ENCODE measurements at places on chromosomes 7 and 10.
A peak's percentile ranks its signal among the peaks of the same experiment; 100 is the strongest.

DNA sequence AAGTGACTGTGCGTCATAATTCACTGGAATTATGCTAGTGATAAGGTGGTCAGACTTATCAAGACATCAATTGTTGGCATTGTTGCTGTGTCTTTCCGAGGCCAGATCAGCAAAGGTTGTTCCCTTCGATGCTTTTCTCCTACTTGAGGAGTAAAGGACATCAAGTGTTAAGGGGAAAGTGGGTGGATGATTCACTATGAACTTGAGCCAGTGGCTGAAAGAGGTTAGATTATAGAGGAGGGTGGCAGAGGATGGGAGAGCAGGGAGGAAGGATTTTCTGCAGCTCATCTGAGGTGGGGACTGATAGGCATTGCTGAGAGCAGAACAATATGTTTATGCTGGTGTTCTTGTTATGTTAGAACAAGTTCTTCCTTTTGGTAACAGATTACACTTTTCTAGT lies 131.4 kb upstream of the AGR3 start:
- no peak for DNase-seq

- peak; percentile 6 for DNase-seq
Observed at GRCh38 chr10:31584098-31584631, 265.1 kb downstream of the ZEB1 start.

- DNase-seq: no peak
Observed at GRCh38 chr7:147639751-147640150, 950.8 kb upstream of the C7orf33 start.

- DNase-seq: no peak
Observed at GRCh38 chr7:70797109-70797514, 334.8 kb upstream of the GALNT17 start.

DNA sequence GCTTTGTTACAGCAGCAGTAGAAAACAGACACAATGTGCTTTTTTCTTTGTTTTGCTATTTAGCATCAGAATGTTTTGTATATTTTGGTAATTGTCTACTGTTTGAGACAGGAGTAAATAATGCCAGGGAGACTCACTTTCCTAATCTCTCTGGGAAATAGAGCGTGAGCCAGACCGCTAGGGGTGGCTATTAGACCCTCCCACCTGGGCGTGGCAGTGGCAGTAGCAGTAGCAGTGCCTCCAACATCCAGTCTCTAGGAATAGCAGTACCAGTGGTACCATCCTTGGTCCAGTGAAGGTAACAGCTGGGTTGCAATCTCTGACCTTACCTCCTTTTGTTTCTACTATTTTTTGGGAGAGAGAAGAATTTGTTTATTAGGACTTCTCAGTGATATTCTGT lies 165.7 kb upstream of the MAGI2 start:
- DNase-seq: no peak

DNA sequence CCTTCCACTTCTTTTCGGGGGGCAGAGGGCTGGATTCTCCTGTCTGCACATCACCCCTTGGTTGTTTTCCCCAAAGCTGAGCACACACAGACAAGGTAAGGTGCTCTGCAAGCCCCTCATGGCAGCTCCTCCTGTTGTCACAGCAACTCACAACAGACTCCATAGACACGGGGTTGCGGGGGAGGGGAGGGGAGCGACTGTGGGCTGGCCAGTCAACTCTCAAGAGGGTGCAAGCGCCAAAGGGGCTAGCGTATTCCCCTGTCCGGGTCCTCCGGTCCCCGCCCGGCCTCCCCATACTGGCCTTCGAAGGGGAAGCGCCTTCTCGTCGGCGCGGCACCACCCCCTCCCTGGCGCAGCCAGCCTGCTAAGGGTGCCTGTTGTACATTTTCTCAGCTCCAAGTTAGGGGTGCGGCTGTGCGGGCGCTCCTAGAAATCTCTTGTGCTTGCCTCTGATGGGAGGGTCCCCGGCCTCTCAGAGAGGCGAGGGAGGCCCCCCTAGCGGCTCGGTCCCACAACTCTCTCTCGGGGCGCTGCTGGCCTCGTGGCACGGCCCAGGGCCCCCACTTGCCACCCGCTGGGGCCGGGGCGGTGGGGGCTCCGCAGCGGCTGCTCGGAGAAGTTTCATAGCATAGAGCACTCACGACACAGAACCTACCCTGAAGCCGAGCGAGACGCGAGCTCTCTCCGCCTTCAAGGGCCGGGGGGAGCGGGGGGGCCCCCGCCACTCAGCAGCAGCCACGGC lies 498 bp downstream of the RHOBTB1 start:
- DNase-seq: peak; percentile 74

- DNase-seq: no peak
Observed at GRCh38 chr10:51956822-51957221, 257.4 kb upstream of the CSTF2T start.

GRCh38 chr10:3658766-3659165 lies 126.2 kb downstream of the KLF6 start:
- DNase-seq: peak; percentile 87

DNA sequence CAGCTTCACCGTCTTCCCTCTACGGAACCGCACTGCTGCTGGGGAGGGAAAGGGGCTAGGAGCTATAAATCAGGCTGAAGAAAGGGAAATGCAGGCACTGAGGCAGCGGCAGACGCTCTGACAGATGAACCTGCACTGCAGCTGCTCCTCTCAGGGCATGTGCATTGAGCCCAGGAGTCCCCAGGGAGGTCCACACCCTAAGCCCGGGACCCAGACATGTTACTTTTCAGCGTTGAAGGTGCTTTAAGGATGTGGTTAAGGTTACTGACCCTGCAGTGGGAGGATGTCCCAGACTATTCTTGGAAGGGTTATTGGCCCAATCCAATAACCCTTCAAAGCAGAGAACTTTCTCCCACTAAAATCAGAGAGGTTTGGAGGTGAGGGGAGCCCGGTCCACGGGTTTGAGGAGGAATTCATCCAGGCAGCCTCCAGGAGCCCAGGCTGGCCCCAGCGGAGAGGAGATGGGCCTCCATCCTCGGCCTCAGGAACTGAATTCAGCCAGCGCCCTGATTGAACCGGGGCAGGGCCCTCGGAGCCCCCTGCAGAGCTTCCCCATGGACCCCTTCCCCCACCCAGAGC lies 75.4 kb downstream of the ADARB2 start:
- DNase-seq: no peak
